ENCODE measurements at places on chromosomes 4 and X.

- no peak for DNase-seq
These were observed 16.7 kb upstream of the PDS5A start for GRCh38 chr4:39994406-39994805.

DNA sequence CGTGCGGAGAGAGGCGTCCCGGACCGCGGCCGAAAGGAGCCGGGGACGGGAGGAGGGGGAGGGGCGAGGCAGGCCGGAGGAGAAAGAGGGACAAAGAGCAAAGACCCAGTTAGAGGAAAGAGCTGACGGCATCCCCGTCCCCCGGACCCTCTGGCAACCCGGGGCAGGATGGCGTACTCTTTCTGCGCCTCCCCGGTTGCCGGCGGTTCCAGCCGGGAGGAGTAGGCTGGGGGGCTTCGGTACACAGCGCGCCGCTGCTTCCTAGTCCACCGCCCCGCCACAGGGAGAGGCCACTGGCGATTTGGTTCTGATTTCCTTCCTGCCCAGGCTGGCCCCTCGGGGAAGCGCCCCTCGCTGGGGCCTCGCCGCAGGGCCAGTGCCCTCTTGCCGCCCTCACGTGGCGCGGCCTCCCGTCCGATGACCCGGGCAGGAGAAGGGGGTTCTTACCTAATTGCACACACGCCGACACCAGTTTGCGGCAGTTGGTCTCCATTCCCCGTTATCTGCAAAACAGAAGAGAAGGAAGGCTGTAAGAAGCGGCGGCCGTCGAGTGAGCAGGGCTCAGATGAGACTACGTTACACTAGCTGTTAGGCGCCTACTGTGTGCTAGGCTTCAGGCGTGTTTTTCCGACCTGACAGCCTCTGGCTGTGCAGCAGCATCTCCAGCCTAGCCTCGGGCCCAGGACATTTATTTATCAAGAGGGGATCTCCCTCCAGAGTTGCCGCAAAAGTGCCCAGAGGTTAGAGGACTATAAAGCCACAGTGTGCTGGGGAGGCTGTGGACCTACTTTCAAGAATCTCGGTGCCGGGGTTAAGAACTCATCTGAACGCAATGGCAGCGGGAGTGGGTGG is 9.9 kb upstream of the PITX2 start:
- no peak for DNase-seq

GRCh38 chr4:89270792-89271191 is 36.8 kb downstream of the GPRIN3 start:
- DNase-seq = no peak

GRCh38 chrX:107731831-107732502 is 43.6 kb downstream of the TSC22D3 start:
- no peak for DNase-seq

DNA sequence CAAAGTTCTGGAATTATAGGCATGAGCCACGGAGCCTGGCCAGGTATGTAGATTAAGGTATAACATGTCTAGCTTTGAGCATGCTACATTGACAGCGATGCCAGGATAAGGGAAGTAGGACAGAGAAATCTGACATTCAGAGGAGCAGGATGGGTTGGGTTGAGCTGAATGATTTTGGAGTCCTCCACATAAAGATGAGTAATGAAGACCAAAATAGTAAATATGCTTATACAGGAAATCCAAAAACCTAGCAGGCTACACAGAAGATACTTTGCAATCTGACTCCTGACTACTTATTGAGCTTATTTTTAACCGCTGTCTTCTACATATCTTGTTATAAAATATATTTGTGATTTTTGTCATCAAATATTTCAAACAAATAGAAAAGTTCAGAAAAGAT is 69.7 kb downstream of the PDGFC start:
- DNase-seq = no peak

DNA sequence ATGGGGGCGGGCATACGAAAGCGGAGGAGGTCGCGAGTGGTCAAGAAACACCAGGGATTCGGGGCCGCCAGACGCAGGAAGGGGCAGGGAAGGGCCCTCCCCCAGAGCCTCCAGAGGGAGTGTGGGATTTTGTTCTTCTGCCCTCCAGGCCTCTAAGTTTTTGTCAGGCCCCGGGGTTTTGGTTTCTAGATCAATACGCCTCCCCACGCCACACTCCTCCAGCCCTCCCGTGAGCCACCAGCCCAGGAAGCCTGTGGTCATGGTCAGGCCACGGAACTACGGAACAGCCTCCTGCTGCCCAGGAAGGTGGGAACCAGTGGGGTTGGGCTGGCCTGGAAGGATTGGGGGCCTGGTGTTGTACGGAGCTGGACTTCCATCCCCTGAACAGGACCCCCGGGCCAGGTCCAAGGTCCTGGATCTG is 38.4 kb downstream of the CPLX1 start:
- no peak for DNase-seq

DNA sequence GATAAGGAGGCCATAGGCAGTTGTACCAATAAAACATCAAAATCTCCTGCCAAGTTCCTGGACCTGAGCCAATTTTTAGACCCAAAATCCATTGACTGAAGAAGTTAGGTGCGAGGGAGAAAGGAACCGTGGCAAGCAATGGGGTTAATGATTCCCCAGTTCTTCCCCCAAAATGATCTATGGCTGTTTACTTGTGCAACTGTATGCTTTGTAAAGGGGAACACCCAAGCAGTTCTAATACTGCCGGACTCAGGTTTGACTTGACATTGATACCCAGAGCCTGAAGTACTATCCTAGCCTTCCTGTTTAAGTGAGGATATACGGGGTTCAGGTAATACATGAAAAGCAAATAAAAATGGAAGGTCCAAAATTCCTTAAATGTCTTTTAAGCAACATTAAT is 6.7 kb upstream of the EIF4E start:
- DNase-seq = no peak

- DNase-seq = no peak
These were observed 88.9 kb upstream of the POU3F4 start for GRCh38 chrX:83419030-83419792.

DNA sequence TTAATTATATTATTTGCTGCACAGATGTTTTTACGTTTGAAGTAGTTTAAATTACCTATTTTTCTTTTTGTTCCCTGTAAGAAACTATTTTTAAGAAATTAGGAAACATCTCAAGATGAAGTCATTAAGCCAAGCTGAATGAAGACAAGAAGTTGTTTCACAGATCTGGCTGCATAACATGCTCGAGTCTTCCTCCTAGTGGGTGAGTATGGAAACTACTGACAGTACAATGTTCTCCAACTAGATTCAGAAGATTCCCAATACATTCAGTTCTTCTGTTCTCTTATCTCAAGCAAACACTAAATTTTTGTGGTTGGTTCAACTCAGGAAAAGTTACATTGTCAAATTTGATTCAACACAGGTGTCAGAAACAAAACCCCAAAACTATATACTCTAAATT is 256.8 kb upstream of the VCX start:
- no peak for DNase-seq

- no peak for DNase-seq
These were observed 29.5 kb upstream of the XIAP start for GRCh38 chrX:123830309-123830708.

DNA sequence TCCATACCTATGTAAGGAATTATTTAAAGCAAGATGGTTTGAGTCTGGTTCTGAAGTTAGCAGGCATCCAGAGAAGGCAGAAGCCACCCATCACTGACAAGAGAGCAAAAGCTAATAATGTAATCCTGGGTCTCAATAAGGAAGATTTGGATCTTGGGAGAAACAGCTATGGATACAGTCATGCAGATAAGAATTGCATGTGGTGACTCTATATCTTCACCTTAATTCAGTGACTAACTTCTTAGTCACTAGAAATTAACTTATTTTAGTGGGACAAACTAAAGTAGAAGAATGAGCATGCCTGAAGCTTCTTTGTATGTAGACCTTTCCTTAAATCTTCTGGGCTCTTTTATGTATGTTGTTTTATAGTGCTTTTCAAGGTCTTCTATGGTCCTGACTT is 66.6 kb downstream of the ATP10D start:
- DNase-seq = no peak
